Activated T-helper 17 cell treated with anti-CD3 and anti-CD28 coated beads, Interleukin-2, amount 50 U/mL, for 72 hours (primary cell): ENCODE measurements at places on chromosomes 2 and 18. TPM values are rescaled to one million over a fixed set of nuclear protein-coding genes. Genes with fewer than 3 reads are reported as not detected.

FEV gene
- total RNA-seq = not detected

RAB6C gene
- total RNA-seq = not detected

FAM228A gene
- 0.48 TPM for total RNA-seq

GRCh38 chr18:46478796-46479195, 178.2 kb downstream of the LOXHD1 start:
- no peak overlapping the region for H3K4me3 ChIP-seq
- H3K27me3 ChIP-seq = no peaks in the 10 kb centered on the region
- H3K36me3 ChIP-seq = no peaks in the 10 kb centered on the region
- ATAC-seq = no peak
- no peak overlapping the region for H3K27ac ChIP-seq

GRCh38 chr2:203708846-203709396, 2.5 kb downstream of the CD28 start:
- H3K36me3 ChIP-seq = peaks cover 91% of the 10 kb centered on the region

GRCh38 chr2:84338069-84338468, 121.0 kb downstream of the SUCLG1 start:
- no peak overlapping the region for H3K4me3 ChIP-seq
- no peaks in the 10 kb centered on the region for H3K4me1 ChIP-seq
- no peak overlapping the region for H3K27ac ChIP-seq
- no peak for ATAC-seq
- peaks cover 11% of the 10 kb centered on the region for H3K27me3 ChIP-seq

GRCh38 chr18:44516450-44516849, 164.2 kb upstream of the SETBP1 start:
- H3K4me1 ChIP-seq = no peaks in the 10 kb centered on the region
- no peak overlapping the region for H3K27ac ChIP-seq
- H3K27me3 ChIP-seq = peaks cover 4% of the 10 kb centered on the region
- no peak overlapping the region for H3K4me3 ChIP-seq
- no peak for ATAC-seq
